ENCODE measurements at places on chromosomes 6 and 20.

DNA sequence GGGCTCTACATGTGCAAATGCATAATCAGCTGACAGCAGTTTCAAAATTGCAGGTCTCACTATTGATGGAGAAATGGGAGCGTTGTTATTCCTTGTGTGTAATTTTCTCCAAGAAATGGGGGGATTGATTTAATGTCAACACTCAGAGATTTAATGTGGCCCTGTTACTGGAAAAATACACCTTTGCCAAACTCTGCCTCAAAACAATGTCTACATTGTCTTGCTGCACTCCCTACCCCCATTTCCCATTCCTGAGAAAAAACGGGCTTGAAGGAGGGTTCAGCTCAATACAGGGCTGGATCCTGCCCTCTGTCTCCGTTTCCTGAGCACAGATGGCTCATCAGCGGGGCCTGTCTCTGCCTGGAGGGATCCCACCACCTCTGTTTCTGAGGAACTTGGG lies 18.4 kb downstream of the EDN3 start:
- DNase-seq = no peak

DNA sequence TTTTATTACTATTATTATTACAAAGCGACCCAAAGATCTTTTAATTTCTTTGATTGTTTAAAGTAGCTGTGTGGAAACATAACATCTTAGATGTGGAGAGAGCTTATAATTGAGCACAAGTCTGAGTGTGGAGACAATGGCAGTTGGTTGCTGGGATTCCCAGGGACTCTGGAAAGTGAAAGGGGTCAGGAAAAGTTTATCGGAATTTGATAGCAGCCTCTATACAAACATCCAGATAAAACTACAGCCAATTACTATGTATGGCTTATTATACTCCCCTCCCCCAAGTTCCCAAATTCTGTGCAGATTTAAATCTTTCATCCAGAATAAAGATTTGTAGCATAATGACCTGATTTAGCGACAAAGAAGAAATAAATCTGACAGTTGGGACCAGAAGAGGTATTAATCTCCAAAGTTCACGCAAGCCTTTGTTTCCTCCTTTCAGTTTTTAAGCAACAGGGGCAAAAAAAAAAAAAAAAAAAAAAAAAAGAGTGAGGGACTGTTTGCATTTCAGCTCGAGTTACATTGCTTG lies 121.4 kb upstream of the MAP3K7 start:
- no peak for DNase-seq

DNA sequence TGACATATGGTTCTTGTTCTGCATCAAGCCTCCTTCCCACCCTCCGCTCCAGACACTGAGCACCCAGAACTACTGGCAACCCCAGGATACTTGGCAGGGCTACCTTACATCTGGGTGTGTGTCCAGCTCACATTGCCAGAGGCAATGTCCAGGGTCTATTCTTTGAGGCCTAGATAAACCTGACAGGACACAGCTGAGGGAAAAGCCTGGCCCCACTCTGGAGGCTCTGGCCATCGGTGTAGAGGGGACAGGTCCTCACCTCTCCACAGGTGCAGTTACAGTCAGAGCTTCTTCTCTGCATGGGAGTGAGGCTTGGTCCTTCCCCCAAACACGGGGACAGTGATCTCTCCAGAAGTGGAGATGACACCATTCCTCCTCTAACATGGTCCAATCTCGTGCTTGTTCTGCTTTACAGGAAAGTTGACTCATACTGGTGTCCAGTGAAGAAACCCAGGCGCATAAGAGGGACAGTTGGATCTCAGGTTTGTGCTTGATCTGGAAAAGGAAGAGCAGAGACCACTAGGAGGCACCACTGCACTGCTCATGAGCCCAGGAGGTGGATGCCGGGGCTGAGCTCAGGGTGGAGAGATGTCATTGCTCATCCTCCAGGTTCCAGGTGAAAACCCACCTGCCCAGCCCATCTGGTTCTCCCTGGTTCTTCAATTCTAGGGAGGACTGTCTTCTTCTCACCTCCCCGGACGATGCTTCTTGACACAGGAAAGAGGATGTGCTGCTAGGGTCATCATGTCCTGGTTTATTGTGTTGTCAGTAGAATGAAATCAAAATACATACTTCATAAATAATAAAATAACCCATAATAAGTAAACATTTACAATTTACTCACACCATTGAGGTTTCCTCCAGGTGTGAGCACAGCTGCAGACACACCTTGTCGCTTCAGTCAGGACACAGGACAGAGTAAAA lies 14.7 kb downstream of the HLA-F start:
- DNase-seq = no peak

GRCh38 chr6:40754461-40755045 lies 167.4 kb upstream of the LRFN2 start:
- no peak for DNase-seq

DNA sequence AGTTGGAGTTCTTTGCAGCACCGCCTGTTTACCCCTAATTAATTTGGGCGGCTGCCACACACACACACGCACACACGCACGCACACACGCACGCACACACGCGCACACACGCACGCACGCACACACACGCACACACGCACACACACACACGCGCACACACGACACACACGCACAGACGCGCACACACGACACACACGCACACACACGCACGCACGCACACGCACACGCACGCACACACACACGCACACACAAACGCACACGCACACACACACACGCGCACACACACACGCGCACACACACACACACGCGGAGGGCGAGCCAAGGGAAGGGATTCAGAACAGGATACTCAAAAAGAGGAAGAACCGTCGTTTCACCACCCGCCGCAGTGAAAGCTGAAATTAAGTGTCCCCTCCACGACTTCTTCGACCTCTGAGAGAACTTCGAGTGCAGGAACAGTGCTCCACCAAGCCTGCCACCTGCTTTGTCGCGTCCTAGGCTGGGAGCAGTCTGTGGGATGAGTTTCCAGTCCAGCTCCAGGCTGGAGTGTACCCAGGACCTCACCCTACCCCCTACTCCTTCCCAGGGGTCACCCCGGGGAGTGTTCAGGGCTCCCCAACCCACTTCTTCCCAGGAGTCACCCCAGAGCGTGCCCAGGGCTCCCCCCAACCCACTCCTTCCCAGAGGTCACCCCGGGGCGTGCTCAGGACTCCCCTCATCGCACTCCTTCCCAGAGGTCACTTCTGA lies 1.1 kb downstream of the RNASET2 start:
- no peak for DNase-seq

DNA sequence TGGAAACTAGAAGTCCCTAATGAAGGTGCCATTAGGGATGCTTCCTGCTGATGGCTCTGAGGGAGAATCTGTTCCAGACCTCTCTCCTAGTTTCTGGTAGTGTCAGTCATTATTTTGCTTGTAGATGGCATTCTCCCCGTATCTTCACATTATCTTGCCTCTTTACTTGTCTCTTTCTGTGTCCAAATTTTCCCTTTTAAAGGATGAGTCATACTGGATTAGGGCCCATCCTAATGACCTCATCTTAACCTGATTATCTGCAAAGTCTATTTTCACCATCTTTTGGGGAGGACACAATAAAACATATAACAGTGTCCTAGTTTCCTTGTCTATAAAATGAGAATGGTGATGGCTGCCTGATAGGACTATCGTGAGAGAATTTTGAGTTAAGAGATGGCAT lies 27.3 kb downstream of the ZNF391 start:
- no peak for DNase-seq

GRCh38 chr20:11941593-11942246 lies 24.0 kb downstream of the BTBD3 start:
- no peak for DNase-seq

DNA sequence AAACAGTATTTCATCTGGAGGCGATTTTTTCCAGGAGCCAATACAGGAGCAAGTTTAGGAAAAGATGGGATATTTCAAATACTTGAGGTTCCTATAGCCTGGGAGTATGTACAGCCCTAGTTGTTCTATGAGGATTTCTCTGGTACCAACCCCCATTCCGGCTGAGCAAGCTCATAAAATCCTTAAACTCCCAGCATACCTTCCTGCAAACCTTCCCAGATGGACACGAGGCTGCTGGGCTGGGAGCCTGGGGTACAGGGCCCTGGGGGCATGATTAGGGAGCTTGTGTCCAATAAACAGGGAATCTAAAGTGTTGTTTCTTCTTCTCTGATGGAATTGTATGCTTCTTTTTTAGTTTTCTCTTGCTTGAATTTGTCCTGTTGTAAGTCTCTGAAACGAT lies 1.5 kb downstream of the PRRC2A start:
- DNase-seq = no peak

DNA sequence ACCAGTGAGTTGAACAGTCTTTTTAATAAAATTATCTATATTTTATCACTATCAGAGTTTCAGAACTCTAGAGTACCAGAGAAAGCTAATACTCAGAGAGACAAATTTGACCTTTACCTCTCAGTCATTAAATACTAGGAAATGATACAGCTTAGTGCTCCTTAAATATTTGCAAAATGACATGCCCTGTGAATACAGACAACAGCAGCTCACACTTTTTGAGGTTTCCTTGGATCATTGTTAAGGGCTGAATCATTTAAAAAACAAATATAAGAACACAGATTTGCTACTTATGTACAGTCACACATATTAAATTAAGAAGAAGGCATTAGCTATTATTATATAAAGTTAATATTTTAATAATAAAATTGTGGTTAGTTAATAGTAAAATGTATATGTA lies 1158.7 kb upstream of the EYS start:
- no peak for DNase-seq

GRCh38 chr6:6816716-6817115 lies 228.2 kb downstream of the LY86 start:
- no peak for DNase-seq

DNA sequence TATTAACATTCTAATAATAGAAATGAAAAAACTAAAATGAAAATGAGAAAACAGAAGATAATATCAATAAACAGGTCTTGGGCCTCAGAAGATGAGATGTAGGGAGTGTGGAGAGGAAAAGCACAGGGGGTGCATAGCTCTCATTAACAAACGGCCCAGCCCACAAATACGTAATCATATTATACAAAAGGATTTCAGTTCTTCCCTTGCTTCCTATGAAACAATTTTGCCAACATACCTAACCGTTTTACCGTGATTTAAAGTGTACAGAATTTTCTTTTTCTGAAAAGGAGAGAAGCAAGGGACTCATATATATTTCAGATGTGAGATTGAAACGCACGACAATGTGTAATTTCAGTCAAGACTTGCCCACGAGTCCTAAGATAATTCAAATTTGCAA lies 136.0 kb downstream of the HFE start:
- no peak for DNase-seq

GRCh38 chr20:38061109-38061508 lies 27.6 kb downstream of the RPRD1B start:
- no peak for DNase-seq

DNA sequence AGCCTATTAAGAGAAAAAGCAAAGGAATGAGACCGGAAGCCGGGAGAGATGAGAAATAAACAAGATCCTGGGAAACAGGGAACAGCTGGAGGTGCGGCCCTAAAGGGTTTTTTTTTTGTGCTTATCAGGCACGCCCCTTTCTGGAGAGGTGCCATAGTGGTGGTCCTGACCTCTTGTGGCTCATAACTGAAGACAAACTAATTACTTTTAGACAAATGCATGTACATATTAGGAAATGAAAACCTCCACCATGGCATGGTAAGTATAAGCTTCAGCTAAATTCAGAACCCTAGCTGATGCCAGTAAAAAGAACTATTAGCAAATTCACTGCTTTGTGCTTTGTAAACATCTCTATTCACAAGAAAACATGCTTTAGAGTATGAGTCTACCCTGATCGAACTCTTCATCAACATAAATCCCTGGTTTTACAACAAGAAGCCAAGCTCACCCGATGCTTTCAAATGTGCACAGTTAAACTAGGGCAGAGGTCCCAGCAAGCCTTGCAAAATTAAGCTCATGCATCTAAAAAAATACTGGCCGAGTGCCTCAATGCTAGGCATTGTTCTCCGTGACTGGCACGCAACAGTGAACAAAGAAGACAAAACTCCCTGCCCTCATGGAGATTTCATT lies 96.4 kb upstream of the MRPS10 start:
- DNase-seq = no peak

DNA sequence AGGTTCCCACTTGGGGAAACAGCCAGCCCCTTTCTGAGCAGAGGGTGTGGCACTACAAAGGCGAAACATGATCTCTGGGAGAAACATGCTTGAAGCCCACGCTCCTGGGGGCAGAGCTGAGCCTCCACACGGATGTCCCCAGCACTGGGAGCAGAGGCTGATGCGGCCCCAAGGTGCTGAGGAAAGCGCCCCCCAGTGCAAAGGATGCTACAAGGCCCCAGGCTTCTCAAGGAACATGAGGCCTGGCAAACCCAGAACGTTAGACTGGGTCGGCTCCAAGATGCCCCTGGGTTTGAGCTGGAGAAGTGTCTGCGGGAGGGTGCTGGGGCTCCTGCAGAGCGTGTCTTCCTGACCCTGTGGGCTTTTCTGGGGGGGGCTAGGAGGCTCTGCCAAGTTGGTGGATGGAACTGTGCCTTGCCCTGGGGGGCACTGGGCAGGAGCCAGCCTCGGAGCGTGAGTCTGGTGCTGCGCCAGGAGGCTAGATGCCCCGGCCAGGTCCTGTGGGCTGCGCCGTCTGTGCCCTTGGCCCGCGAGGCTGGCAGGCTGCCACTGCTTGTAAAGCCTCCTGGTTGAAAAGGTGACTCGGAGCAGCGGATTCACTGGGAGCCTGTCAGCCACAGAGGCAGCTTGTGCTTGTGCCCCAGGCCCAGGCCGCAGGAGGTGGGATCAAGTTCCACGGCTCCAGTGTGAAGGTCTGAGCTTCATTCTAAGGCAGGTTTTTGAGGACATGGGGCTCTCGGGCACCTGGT lies 8.1 kb downstream of the SYNJ2 start:
- peak; percentile 71 for DNase-seq

DNA sequence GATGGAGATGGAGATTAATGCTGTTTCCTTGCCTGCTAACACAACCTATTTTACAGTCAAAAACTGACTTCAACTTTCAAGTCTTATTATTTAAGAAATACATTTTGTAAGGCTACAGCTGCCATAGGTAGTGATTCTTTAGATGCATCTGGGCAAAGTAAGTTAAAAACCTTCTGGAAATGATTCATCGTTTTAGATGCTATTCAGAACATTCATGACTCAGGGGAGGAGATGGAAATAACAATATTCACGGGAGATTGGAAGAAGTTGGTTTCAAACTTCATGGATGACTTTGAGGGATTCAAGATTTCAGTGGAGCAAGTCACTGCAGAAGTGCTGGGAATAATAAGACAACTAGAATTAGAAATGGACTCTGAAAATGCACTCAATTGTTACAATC lies 174.9 kb upstream of the GGTLC1 start:
- DNase-seq = no peak

DNA sequence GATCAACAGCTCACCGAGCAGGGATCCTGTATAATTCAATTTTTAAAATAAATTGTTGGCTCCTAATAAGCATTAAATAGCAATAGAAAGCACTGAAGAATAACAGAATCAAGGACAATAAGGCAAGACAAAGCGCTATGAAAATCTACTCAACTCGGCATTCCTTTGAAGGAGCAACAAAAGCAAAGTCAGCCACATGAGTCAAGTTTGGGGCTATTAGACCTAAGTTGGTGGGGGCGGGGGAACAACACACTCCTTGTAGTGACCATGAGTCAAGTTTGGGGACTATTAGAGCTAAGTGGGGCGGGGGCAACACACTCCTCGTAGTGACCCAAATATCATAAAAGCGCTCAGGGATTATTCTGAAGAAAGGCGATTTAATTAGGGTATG lies 120.0 kb downstream of the FOXC1 start:
- no peak for DNase-seq

GRCh38 chr20:54064939-54065338 lies 5.5 kb downstream of the BCAS1 start:
- no peak for DNase-seq

- no peak for DNase-seq
These were observed 46.7 kb downstream of the LRRN4 start for GRCh38 chr20:6007094-6007528.
